Fibroblast of gingiva (primary cell): ENCODE measurements at places on chromosomes 1 and 21.

- no peak for DNase-seq
Measured at GRCh38 chr1:7558041-7558461, 213.0 kb upstream of the VAMP3 start.

- no peak for DNase-seq
Measured at GRCh38 chr1:30183006-30183405, 540.4 kb downstream of the MATN1 start.

- DNase-seq = peak; percentile 70
Measured at GRCh38 chr1:24111996-24112779, at the start of gene MYOM3. Gene MYOM3, minus strand, starts transcription at chr1:24112135. Its CDS starts 3,499 bp downstream, at chr1:24108636.

DNA sequence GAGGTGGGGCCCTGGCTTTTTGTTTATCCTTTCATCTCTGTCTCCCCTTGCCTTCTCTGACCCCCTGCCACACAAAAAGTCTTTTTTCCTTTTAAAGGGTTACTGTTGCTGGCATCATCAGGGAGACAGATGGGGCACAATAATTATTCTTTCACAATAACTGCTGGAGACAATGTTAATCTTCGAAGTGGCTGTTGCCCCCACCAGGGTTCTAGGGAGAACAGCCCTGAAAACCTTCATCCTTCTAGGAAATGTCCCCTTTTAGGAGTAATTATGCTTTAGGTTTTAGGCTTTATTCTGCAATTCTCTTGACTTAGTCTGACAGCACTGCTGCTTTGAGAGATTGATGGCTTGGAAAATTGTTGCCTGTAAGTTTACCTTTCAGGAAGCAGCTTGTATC, 150.0 kb downstream of the NOS1AP start:
- DNase-seq = no peak

GRCh38 chr1:91872559-91873081, 13.3 kb downstream of the TGFBR3 start:
- DNase-seq = no peak

GRCh38 chr1:87450136-87450535, 121.5 kb downstream of the LMO4 start:
- DNase-seq = no peak

DNA sequence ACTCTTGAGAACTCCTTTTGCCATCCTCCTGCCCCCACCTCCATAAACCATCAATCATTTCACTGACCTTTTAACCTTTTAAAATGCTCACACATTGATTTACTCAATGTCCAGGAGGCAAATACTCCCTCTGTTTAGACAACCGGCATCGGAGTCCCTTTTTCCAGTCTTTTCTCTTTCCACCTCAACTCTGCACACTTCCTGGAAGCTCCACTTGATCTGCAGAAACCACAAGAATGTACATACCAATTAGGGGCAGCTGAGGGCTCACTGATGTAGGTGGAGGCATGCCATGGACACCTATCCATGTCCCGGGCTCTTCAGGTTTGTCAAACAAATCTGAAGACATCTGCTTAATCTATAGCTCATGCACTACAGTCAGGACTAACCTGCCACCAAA, 5.3 kb upstream of the AMIGO1 start:
- no peak for DNase-seq

- DNase-seq = no peak
Measured at GRCh38 chr21:25744854-25745253, 10.1 kb downstream of the GABPA start.

GRCh38 chr21:26157801-26158200, 12.8 kb downstream of the APP start:
- no peak for DNase-seq

- DNase-seq = no peak
Measured at GRCh38 chr1:173191011-173191705, 16.0 kb downstream of the TNFSF4 start.

DNA sequence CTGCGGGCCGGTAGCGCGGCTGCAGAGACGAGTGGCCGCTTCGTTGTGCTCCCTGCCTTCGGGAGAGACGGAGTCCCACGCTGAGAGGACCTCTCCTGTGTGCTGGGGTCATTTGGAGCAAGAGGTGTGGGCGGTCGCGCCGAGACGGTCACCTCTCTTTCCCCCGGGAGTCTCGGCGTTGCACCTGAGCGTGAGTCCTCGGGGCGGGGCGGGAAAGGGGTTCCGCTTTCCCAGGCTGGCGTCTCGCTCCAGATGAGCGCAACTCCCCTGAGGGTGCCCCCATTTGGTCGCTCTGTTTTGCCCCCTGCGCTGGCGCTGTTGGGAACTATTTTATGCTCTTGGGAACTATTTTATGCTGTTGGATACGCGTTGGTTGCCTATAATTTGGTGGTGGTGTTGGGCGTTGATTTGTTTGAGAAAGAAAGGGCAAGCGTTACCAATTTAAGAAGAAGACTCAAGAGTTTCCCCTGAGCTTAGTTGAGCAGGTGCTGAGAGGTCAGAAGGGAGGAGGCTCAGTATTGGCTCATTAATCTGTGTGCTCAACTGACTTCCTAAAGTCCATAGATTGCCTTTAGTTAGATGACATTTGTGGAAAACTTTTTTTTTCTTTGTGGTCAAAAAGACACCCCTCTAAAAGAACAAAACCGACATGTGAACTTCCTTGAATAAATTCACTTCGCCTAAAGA, 683 bp downstream of the LRRC8B start:
- no peak for DNase-seq

- no peak for DNase-seq
Measured at GRCh38 chr1:168845140-168845539, 116.1 kb upstream of the DPT start.

GRCh38 chr1:4056422-4056821, 156.3 kb upstream of the C1orf174 start:
- DNase-seq = no peak

- DNase-seq = no peak
Measured at GRCh38 chr1:151327903-151328674, 873 bp upstream of the PI4KB start.

DNA sequence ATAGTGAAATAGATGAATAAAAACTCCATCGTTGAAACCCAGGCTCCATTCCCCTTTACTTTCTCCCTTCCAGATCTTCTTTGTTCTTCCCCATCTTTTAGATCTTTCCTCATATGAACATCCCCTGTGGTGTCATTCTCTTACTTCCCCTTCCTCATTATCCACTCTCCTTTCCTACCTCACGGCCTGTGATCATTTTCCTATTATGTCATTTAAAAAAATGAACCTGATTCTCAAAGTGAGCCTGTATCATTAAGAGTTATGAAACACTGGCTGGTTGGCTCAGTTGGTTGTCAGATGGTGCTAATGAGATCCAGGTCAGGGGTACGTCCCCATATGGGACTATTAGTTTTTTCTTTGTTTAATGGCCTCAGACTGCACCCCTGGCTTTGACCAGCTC, 38.3 kb downstream of the TCEANC2 start:
- DNase-seq = no peak

DNA sequence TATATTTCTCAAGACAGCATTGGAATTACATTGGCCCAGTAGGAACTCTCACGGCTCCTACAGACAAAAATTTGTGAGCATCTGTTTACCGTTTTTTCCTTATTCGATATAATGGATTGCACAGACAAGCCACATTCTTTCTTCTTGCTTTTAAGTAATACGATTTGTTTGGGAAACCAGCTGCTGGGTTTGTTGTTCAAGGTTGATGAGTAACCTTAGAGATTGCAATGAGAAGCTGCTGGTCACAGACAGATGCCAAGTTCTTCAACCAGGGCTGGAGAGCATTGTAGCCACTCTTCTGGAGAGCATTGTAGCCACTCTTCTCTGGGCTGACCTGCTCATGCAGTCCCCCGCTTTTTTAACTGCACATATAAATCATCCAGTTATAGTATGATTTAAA, 1.4 kb upstream of the MIA3 start:
- peak; percentile 96 for DNase-seq

DNA sequence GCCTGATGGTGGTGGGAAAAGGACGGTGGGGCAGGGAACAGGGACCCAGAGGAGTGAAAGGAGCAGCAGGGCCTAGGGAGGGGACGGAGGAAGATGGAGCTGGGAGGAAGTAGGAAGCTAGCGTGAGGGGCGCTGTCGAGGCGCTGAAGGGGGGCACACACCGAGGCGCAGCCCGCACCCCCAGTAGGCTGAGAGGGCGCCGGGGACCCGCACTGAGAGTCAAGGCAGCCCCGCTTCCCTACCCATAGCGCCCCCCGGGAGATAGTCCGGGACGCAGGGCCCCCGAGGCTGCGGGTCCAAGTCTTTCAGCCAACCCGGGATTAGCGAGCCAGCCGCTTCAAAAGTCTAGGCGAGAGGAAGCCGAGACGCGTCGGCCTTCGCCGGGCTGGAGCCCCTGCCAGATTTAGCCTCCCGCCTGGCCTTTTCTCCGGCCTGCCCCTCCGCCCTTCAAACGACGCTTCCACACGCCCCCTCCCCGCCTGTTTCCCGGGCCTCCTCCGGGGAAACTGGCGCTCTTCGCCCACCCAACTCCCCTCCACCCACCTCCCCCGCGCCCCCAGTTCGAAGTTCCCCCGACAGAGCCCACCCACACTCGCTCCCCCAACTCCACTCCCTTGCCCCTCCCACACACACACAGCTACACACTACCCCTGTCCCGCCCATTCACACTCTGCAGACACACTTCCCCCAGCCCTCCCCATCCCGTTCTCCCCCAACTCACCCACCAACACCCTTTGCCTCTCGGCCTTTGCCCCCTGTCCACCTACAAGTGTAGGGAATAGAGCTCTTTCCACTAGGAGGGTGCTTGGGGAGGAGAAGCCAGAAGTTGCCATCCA, 7.8 kb upstream of the PROX1 start:
- DNase-seq = no peak

GRCh38 chr1:211327346-211327921, 801 bp downstream of the TRAF5 start:
- DNase-seq = peak; percentile 51

- DNase-seq = no peak
Measured at GRCh38 chr1:179794669-179795068, 51.6 kb downstream of the FAM163A start.

GRCh38 chr1:212549503-212550017, 59.0 kb upstream of the ATF3 start:
- no peak for DNase-seq

DNA sequence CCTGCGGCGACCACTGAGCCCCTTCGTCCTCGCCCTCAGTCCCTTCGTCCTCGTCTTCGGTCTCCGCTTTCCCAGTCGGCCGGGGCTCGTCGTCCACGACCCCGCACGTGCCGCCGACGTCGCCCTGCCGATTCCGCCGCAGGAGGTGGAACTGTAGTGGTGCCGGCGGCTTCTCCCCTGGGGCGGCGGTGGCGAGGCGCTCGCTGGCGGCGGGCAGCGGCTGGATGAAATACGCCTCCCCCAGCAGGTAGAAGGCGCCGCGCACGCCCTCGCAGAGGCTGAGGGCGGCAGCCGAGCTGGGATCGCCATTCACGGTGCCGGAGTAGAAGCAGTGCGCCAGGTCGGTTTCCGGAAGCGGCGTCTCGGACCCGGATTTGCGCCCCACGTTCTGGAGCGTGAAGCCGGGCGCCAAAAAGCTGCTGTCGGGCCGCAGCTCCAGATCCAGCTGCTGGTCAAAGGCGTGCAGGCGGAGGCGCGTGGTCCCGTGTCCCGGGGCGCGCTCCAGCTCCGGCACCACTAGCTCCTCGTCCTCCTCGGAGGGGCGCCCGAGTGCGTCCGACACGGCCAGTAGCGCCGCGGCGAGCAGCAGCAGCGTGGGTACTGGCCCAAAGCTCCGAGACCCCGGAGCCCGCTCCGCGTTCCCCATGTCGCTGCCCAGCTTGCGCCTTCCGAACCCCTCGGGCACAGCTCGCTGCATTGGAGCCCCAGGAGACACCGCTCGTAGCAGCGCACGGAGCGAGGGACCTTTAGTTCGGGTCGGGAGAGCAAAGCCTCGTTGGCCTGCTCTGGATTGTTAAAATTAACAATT, 747 bp downstream of the ADAMTS1 start:
- DNase-seq = peak; percentile 37

DNA sequence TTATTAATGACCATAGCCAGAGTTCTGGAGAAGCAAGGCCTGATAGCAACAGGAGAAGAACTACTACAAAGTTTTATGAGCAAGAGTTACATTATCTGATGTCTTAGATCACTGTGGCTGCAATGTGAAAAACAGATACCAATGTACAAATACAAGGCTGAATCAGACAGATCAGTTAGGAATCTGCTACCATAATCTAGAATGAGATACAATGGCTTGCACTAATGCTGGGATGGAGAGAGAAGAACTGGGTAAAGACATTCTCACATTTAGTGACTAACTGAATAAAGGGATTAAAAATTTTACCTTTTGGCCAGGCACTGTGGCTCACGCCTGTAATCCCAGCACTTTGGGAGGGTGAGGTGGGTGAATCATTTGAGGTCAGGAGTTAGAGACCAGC, 41.3 kb downstream of the ARID4B start:
- DNase-seq = no peak

- no peak for DNase-seq
Measured at GRCh38 chr1:212607206-212607912, 1.2 kb upstream of the ATF3 start.

GRCh38 chr21:42676808-42677207, 23.4 kb downstream of the PDE9A start:
- no peak for DNase-seq

- DNase-seq = no peak
Measured at GRCh38 chr1:100440075-100440809, 87.9 kb downstream of the CDC14A start.
